ENCODE measurements at places on chromosomes 3 and 15.

- peak; percentile 28 for DNase-seq
Observed at GRCh38 chr3:141828890-141829289, 47.6 kb upstream of the ATP1B3 start.

- no peak for DNase-seq
Observed at GRCh38 chr15:90838544-90838943, 29.8 kb upstream of the FURIN start.

- DNase-seq, result peak; percentile 83
Observed at GRCh38 chr3:56839784-56840715, 38.3 kb upstream of the ARHGEF3 start.

DNA sequence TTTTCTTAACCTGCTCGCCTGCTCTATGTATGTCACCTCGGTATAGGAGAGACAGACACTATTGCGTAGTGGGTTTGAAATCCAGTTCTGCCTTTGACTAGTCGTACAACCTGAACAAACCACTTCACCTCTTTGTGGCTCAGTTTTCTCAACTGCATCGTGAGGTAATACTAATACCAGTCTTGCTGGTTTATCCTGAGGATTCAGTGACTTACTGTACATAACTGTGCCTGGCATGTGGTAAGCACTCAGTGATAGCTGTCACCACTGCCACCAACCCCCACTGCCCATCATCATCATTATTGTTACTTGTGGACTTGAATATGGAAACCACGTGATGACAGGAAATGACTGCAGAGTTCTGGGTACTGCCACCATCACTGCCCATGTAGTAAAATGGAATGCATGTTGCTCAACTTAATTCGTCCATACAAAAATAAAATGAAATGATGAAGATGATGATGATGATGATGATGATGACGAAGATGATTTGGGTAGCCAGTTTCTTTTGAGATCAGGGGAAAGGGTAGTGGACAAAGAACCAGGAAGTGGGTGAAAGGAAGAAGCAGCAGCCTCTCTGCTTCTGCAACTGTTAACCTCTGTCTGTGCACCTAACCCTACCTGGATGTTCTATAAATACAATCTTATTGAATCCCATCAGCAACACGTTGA, 228.1 kb downstream of the FEZF2 start:
- DNase-seq, result no peak

- DNase-seq, result no peak
Observed at GRCh38 chr3:154614601-154615000, 184.6 kb upstream of the GPR149 start.

DNA sequence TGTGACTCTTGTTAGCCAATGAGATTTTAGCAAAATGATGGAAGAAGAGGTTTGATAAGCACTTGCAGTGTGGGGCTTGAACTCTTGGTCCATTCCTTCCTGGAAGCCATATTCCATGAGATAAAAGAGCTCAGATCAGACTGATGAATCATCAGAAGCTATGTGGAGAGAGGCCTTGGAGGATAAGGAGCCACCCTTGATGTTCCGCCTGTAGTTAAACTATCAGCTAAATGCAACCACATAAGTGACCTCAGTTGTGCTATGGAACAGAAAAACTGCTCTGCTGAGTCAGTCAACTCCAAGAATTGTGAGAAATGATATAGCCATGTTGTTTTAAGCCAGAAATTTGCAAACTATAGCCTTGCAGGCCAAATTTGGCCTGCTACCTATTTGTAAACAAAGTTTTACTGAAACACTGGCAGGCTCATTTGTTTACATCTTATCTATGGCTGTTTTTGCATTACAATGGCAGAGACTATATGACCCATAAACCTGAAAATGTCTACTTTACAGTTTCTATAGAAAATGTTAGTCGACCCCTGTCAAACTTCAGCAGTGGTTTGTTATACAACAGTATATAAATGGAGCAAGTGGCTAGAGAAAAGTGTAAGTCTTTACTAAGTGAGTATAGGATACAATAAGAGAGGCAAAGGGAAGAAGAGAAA, 27.6 kb upstream of the GAP43 start:
- DNase-seq, result no peak

DNA sequence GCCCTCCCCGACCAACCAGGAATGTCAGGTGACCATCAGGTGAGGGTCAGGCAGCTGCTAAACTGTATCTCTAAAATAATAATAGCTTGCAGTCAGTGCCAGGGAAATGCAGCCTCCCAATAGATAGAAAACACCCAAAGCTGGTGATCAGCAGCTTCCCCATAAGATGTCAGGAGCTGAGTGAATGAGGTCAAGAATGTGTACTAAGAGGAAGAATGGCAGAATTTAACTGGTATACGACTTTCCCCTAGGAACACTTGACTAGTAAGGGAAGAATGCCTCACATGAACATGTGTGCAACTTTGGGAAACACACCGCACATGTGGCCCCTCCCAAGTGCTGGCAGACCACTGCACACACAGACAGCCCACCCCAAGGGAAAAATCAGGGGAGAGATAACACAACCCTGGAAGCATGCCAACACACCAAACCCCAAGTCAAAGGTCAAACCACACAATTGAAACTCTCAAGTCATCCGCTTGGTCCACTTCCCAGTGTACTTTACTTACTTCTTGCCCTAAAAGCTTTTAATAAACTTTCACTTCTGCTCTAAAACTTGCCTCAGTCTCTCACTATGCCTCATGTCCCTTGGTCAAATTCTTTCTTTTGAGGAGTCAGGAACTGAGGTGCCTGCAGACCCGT, 806.5 kb downstream of the OTOL1 start:
- DNase-seq, result peak; percentile 54

DNA sequence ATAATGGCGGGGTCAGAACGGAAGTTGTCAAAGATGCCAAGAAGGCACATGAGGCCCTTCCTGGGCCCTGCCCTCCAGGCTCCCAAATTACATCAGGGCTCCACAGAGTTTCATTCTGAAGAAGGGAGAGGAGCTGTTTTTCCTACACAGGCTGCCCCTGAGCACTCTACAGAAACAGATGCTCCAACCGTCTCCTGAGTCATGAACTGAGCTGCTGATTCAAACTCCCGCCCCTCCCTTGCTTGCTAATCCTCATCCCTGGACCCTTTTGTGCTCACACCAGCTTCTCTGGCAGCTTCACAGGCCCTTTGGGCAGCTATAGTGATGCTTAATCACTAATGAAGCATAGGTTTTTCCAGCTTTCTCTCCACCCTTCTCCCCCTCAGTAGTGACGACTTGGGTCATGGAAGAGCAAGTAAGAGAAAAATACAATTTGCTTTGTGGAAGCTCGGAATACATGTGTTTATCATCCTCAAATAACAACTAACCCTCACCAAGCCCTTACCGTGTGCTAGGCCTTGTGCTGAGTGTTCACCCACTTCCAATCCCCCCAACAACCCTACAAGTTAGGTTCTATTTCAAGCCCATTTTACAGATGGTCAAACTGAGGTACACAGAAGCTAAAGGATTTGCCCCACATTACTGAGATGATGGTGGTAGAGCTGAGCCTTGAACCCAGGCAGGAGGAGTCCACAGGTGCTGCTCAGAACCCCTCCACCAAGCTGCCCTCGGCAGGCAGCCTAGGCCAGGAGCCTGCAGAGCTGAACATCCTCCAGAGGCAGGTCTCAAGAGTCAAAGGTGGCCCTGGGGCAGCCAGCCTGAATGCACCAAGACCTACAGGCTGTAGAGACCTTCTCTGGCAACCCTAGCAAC, 21.9 kb downstream of the MEGF11 start:
- DNase-seq, result peak; percentile 50

DNA sequence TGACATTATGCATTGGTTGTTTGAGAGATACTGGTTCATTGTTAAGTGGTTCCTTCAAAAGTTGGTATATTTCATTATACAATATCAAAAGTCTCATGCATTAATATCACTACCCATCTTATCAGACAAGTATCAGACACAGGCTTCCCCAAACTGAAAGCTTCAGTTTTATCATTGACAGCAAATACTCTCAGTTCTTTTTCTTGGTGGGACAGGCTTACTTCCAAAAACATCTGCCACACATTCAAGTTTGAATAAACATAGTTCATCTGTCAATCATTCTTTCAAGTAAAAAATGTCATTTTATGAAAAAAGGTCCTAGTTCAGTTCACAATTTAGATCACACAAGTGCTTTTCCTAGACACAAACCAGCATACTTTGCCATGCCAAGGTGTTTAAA, 280.0 kb upstream of the TRIM42 start:
- DNase-seq, result no peak

- DNase-seq, result no peak
Observed at GRCh38 chr3:58154626-58155449, 55.9 kb downstream of the DNASE1L3 start.

- no peak for DNase-seq
Observed at GRCh38 chr15:64969401-64969800, 20.3 kb downstream of the SPG21 start.

DNA sequence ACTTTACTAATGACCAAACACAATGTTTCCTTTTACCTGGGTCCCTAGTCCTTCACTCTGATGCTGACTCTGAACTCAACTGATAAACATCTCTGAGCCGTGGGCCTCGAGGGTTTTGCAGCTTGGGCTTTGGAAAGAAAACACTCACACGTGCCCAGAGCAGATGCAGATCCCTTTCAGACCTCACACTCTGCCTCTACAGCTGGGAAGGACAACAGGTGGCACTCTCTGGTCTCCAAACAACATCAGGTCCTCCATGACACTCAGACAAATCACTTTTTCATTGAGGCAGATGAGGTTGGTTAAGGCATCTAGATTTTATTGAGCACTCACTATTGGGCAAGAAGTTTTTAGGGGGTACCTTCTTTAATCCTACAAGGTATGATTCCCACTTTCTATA, 64.7 kb upstream of the NTRK3 start:
- no peak for DNase-seq

DNA sequence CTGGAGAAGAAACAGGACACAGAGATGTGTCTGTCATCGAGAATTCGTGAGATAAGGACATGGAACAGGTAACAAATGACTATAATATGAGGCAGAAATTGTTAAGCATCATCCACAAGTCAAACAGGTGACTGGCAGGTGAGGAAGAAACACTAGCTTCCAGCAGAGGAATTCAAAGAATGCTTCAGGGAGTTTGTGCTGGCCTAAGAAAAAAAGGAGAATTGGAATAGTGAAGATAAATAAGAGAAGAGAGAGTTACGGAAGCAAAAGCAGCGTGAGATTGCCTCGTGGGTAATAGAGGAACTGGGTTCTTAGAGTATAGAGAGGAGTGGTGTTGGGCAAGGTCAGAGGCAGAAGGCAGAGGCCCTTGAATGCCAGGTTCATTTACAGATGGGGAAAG, 22.9 kb upstream of the FGF12 start:
- no peak for DNase-seq

DNA sequence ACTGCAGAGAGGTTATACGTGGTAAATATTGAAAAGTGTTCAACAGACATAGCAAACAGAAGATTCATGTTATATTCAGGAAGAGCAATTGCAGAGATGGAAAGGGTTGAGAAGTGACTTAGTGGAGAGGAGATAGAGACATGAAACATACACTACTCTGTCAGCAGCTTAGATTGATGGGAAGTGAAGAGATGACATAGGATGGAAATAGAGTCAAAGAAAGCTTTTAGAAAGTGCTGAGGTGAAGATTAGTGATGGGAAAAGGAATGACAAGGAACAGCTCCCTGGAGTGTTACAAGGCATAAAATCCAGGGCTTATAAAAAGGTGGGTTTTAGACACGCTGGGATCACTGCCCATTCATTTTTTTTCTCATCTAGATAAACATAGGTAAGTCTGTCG, 17.2 kb upstream of the GOLIM4 start:
- DNase-seq, result no peak

GRCh38 chr15:41958002-41958420, 14.3 kb downstream of the EHD4 start:
- DNase-seq, result no peak

DNA sequence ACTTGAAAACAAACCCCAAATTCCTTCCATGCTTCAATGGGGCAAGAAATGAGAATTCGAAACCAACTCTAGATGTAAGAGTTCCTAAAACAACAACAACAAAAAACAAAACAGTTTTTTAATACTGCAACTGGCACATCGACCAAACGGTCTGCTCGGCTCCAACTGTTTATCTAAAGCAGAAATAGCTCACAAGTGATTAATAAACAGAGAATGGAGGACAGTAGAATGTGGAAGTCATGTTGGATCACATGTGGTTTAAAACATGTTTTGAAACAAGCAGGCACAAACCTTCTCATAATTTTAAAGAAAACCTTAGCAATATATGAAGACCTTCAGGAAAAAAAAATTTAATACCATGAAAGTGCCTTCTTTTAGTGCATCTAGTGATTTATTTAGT, 55.1 kb downstream of the SETMAR start:
- DNase-seq, result no peak

DNA sequence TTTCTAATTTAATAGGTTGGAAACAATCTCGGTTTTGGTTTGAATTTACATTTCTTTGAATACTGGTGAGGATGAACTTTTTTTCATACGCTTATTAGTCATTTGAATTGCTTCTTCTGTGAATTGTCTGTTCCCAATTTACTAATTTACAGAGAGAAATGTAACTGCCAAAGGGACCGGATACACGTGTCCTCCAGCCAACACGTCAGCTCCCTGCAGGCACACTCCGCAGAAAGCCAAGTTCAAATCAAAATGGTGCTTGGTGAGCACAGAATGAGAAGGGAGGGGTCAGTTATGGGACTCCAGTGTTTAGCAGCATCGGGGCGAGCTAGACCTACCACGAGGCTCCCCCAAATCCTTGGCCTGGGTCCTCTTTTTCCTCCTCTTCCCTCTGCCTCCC, 10.8 kb upstream of the TSEN2 start:
- DNase-seq, result peak; percentile 80

GRCh38 chr15:93300796-93301195, 211.8 kb upstream of the RGMA start:
- DNase-seq, result no peak

GRCh38 chr3:184540777-184541681, 20.6 kb upstream of the EPHB3 start:
- DNase-seq, result peak; percentile 38

GRCh38 chr15:67118808-67119207, 53.4 kb downstream of the SMAD3 start:
- no peak for DNase-seq

DNA sequence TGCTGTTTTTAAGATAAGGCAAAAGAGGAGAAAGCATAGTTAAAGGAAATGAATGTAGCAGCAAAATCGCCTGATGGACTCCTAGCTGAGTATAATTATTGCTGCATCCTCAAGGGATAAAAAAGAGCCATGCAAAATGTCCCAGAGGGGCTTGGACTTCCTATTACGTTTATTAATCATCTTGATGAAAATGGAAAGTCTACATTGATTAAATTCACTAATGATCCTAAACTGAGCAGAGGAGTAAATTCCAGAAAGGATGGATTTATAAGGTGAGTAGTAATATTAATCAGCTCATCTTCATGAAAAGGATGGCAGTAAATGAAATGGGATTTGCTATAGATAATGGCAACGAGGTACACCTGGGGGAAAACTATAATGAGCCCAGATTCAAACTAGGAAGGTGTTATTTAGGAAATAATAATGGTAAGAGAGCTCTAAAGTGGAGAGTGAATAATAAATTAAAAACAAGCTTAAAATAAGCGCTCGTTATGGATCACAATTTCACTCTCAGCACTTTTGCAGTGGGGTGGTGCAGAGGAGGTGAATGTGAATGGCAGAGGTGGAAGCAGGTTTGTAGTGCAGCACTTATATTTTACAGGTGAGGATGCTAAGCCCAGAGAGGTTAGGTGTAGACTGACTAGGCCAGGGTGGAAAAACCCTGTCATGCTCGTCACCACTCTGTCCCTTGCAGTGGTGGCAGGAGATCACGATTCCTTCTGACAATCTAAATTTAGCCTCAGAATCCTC, 22.3 kb downstream of the IL5RA start:
- DNase-seq, result no peak

GRCh38 chr3:80227216-80227615, 459.4 kb upstream of the ROBO1 start:
- peak; percentile 26 for DNase-seq
